ENCODE measurements at places on chromosomes 4 and X.

- no peak for DNase-seq
Measured at GRCh38 chr4:142473960-142474338, 372.2 kb downstream of the INPP4B start.

DNA sequence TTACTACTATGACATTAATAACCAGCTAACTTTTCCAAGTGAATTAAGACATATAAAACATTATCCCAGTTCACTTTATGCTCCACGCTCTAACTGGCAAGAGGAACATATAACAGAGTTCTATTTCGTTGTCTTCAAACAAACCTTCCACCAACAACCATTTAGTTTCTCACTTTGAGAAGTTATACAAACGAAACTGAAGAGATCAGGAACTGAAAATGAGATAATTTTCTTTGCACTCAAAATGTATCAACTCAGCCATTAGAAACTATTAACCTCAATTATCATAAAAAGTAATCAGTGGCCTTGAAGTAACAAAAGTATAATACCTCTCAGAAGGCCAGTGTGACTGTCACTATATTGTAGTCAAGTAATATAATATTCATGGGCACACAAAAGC, 70.1 kb downstream of the CHM start:
- DNase-seq = no peak

DNA sequence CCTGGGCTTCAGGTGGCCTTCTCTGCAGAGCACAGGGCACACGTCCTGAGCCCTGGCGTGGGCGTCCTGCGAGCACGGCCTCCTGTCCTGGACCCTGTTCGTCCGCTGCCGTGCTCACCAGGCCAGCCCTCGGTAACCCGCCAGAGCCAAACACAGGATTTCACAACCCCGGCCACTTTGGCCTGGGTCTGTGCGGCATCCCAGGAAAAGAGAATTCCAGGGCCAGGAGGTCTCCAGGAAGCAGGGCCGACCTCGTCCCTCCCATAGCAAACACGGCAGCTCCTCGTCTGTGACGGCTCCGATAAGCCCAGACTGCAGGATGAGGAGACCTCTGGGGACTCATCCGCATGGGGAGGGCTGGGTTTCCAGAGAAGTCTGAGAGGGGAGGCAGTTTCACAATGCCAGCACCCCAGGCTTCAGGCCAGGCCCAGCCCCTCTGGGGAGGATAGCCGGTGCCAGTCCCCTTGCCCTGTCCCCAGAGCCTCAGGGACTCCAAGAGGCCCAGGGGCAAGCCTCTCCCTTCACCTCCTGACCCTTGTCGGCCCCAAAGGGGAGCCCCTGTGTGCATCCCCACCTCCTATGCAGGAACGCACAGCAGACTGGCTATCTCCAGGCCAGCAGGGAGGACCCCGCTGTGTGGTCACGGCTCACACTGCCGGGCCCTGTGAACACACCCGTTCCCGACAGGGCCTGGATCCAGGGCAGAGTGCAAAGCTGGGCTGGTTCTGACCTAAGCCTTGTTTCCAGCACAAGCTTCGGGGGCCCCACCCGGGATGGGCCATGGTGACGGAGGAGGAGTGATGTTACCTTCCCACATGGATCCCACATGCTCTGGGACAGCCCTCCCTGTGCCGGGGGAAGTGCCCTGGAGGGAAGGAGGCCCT, 22.3 kb upstream of the HTRA3 start:
- DNase-seq = no peak

GRCh38 chr4:8762356-8762755, 109.3 kb downstream of the HMX1 start:
- DNase-seq = no peak

DNA sequence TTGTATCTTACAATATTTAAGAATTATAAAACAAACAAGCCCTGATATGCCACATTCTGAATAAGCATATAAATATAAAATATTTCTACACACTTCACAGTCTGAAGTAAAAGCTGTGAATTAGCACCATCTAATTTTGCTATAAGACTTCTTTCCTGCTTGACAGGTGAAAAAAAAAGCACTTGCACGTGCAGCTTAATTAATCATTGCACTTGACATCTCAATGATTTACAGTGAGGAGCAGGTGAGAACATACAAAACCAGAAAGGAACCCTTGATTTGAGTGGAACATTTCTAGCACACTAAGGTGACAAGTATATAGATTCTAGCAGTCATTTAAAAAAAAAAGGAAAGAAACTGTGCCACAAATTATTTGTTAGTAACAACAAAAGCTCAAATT, 47.9 kb downstream of the CHIC2 start:
- DNase-seq = no peak

DNA sequence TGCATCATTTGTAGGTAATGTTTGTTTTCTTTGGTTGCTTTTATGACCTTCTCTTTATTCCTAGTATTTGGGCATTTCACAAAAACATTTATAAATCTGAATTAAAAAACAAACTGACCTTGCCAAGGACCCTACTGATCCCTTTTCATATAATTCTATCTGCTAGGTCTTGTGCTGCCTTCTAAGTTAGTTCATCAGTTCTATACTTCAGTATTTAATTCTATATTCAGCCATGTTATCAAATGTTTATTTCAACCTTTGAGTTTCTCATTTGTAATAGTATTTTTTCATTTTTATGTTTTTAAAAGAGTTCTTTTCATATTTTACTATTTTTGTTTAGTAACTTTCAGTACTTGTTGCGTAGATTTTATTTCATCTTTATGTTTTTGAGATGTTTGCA, 155.3 kb downstream of the SNCA start:
- DNase-seq = no peak

GRCh38 chr4:185179488-185179887, 24.3 kb downstream of the CFAP97 start:
- DNase-seq = no peak

DNA sequence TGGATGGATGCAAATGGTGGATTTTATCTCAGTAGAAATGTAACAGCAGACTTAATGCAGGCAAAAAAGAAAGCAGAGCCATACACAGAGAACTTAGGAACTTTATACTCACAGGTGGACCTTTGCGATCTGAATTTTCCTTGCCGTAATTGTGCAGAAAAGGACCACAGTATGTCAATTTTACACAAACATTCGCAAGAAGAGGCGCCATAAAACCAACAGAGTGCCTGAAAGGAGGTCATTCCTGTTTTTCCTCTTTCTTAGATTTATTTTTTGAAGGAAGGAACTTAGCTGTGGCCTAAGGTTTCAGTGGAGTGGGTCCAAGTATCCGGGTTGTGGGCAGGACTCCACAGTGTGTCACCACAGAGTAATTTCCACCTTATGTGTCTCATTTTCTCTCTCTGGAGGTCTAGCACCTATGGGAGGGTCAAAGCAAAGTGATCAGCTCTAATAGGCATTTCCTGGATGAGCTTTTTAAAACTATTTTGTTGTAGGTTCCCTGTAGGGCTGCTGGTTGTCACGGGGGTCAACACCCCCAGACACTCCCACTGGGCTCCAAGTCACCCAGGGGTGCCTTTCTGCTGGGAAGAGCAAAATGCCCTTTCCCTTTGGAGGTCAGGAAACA, 24.7 kb upstream of the PBDC1 start:
- DNase-seq = no peak

DNA sequence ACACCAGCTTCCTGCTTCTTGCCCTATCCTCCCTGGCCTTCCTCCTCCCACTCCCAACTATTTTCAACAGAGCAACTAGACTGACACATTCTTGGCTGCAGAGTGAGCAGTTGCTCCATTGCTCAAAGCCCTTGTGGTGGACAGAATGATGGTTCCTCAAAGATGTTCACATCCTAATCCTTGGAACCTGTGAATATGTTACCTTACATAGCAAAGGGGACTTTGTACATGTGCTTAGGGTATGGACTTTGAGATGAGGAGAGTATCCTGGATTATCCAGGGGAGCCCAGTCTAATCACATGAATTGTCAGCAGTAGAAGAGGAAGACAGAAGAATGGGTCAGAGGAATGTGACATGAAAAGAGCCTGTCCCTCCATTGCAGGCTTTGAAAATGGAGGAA, 24.9 kb upstream of the HOPX start:
- DNase-seq = no peak
